Stimulated activated CD4-positive, alpha-beta T cell treated with anti-CD3 and anti-CD28 coated beads, Interleukin-1b, Interleukin-23, amount 100 ng/mL, for 48 hours (primary cell): ENCODE measurements at places on chromosomes 2 and 18.

DNA sequence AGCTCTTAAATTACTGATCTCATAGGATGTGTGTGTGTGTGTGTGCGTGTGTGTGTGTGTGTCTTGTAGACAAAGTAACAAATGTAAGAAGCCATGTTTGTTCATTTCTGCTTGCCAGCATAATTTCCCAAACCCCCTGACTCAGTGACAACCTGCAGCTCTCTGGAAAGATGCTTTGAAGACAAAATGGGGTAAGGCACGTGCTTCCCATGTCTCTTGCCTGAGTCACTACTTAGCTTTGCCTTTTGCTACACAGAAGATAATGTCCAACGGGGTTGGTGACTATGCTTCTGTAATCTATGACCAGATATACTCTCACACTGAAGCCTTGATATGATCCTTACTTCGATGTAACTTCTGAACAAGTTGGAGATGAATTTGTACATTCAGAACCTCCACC is 332.0 kb downstream of the SLC4A3 start:
- no peak for DNase-seq

GRCh38 chr2:178244777-178245176 is 50.5 kb downstream of the OSBPL6 start:
- no peak for DNase-seq

GRCh38 chr2:40384714-40385113 is 67.2 kb downstream of the SLC8A1 start:
- no peak for DNase-seq

DNA sequence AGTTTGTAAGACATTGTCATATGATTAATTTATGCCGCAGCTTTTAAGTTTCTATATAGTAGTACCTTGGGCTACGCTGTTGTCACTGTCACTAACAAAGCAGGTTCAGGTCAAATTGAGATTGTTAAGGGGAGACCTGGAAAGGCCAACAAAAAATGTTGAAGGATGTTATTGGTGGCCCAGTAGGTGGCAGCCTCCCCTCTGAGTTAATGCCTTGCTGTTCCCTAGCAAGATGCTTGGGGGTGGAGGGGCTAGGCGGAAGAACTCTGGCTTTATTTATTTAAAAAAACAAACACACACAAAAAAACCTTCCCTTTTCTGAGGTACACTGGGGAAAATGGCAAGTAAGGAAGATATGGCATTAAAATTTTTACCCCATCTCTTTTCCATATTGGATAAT is 128.3 kb upstream of the ATP5MC3 start:
- DNase-seq: no peak

DNA sequence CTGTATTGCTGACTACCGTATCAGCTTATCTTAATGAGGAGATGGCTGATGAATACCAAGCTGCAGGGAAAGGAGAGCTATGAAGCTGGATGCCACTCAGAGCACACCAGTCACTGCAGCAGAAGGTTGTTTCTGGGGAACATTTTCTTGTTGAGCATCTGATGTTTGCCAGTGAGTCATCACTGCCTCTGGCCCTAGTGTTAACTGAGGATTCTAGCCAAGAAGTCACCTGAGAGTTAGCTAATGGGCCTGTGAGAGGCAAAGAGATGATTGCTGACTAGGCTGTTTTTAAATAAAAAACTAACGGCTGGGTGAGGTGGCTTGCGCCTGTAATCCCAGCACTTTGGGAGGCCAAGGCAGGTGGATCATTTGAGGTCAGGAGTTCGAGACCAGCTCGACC is 37.9 kb downstream of the CCDC150 start:
- no peak for DNase-seq

- DNase-seq: no peak
These were observed 19.9 kb downstream of the FN1 start for GRCh38 chr2:215415820-215416577.

GRCh38 chr2:187055463-187055862 is 206.5 kb upstream of the ZSWIM2 start:
- no peak for DNase-seq

- no peak for DNase-seq
These were observed 28.8 kb upstream of the ODC1 start for GRCh38 chr2:10476723-10477442.

DNA sequence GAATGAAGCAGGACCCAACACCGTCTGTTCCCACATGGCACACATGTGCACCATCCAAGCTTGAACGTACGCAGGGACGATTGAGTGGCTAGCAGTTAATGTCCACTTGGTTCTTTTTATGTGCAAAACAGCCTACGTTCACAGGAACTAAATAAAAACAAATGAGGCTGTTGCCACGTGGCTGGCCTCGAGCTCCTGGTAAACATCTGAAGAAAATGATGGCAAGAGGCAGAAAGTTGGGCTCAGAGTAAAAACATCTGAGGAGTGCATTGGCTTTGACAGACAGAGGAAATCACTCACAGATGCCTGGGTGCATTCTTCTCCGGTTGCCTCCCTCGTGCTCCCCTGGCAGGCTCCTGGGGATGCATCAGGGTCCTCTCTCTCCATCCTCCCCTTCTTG is 177.9 kb downstream of the NRP2 start:
- no peak for DNase-seq

DNA sequence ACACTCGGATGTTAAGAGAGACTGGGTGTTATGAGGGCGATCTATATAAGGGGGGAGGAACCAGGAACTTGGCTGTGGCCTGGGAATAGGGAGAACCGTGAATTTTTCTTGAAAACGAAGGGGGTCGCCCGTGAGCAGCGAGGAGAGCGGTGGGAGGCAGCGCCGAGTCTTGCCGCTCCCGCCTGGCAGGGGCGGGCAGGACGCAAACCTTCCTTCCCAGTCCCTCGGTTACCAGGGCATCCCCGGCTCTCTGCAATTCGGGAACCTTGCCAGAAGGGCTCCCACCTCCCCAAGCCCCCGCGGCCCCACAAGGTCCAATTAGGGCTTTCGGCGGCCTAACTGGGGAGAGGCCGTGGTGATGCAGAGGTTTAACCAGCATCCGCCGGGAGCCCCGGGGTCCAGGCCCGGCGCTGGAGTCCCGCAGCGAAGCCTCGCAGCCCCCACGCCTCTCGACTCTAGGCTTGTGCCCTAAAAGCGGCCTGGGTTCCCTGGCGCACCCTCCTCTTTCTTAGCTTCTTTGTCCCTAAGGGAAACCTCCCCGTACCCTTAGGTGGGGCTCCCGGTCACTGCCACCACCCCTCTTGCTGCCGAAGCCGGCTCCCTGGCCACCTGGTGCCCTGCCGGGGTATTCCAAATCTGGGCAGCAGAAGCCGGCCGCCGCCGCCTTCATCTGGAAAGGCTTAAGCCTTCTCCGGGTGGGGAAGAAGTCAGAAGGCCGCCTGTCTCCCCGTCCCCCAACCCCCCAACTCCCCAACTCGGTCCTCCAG is 680 bp upstream of the FHOD3 start:
- DNase-seq: no peak

DNA sequence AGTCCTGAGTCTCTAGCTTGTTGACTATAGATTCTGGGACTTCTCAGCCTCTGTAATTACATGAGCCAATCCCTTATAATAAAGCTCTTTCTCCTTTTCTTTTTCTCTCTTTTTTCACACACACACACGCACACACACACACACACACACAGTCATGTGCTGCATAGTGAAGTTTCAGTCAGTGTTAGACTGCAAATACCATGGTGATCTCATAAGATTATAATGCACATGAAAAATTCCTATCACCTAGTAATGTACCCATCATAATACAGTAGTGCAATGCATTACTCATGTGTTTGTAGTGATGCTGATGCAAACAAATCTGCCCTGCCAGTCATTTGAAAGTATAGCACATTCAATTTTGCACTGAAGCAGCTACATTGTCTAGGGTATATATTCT is 558.2 kb downstream of the SUCLG1 start:
- DNase-seq: no peak

GRCh38 chr2:216588861-216589710 is 44.1 kb upstream of the IGFBP2 start:
- DNase-seq: no peak

DNA sequence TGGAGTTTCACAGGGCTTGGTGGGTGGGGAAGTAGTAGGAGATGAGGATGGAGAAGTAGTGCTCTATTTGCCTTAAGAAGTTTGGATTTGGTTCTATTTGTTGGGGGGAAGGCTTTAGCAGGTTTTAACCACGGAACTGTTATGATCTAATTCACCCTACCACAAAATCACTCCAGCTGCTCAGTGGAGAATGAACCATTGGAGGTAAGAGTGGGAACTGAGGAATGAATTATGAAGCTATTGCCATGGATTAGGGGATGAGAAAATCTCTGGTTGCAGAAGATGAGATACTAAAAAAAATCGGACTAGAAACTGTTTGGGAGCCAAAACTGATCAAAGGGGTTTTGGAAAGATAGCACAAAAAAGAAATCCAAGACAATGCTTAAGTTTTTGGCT is 488.9 kb downstream of the DLGAP1 start:
- DNase-seq: no peak

DNA sequence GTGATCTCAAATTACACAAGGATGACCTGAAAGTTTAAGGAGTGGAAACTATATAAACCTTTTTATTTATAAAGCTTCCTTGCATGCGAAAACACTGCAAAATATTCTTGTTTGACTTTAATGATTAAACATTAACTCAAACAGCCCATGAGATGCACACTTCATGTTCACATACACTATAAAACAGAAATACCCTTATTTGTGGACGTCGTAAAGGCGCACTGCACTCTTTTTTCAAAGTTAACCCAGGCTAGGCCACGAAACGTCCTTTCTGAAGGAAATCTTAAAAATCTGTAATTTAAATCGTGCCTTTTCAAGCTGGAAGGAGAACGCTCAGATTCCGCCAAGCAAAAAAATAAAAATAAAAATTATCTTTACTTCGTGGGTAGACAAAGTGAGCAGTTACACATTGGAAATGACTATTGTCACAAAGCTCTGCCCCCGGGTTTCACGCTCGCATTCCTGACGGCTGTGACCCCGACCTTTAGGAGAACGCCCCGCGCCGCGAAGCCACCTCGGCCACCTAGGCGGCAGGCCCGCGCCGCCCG is 728 bp downstream of the FAM168B start:
- DNase-seq: no peak

DNA sequence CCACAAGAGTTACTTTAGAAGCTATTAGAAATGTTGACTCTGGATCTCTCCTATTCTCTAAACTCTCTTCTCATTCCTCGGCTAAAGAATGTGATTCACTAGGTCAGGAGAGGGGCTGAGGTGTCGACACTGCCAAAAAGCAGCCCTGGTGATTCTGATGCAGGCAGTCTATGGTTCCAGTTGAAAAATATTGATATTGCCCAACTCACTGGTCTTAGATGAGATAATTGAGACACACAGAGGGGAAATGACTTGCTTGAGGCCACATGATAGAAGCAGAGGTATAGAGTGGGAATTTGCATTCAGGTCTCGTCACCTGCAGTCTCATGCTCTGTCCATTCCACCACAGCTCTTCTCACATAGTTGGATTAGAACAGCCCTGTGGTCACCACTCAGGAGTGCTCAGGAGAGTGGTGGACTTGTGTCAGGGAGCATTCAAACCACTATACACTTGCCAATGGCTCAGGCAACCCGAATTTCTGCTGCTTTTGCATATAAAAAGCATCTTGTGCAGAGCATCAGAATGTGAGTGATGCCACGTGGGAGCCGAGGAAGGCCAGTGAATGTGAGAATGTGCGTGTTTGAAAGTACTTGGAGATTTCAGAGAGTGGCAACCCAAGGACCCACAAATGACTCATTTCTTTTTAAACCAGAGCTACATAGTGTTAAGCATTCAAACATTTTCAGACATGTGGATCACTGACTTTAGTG is 65.1 kb upstream of the CTLA4 start:
- peak; percentile 72 for DNase-seq

GRCh38 chr2:102116630-102117471 is 25.7 kb upstream of the IL1R1 start:
- DNase-seq: no peak

- DNase-seq: no peak
These were observed 131.2 kb upstream of the TTC39C start for GRCh38 chr18:23883277-23883790.

DNA sequence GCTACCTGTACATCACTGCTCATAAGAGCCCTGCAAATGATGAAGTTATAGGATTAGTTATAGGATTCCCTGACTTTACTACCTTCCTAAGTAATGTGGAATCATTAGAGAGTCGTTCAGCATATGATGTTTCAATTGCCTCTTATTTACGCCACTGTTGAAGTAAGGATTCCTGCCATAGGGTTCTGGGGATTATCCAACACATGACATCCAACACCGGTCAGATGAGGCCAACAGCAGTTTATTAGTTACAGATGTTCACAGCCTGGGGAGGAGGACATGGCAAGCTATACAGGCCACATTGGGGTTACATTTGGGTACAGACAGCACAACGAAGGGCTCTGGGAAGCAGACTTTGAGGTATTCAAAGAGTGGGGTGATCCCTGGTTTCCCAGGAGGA is 134.1 kb upstream of the MC4R start:
- DNase-seq: no peak

DNA sequence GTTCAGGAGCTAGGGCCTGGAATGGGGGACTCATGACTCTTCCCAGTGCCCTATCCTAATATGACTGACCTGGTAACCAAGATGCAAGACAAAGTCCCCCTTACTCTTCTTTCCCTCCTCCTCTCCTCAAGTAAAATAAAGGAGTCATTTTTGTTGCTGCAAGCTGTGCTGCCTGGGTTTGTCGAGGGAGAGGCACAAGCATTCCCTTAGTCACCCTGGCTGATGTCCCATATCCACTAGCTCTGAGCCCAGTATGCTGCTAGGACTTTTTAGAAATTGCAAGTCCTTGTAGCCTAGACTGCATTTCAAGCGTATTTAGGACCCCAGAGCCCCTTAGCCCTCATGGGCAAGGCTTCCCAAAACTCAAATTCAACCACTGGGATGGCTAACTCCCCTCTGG is 338.5 kb upstream of the SETBP1 start:
- DNase-seq: no peak
